ENCODE measurements at places on chromosomes 7 and 10. TPM values are rescaled to one million over a fixed set of nuclear protein-coding genes. Genes with fewer than 3 reads are reported as not detected.

The PLCE1 gene
- 0.49 TPM for total RNA-seq

The NYAP1 gene
- 2.2 TPM for total RNA-seq

The PLOD3 gene
- total RNA-seq, result 73.0 TPM

DNA sequence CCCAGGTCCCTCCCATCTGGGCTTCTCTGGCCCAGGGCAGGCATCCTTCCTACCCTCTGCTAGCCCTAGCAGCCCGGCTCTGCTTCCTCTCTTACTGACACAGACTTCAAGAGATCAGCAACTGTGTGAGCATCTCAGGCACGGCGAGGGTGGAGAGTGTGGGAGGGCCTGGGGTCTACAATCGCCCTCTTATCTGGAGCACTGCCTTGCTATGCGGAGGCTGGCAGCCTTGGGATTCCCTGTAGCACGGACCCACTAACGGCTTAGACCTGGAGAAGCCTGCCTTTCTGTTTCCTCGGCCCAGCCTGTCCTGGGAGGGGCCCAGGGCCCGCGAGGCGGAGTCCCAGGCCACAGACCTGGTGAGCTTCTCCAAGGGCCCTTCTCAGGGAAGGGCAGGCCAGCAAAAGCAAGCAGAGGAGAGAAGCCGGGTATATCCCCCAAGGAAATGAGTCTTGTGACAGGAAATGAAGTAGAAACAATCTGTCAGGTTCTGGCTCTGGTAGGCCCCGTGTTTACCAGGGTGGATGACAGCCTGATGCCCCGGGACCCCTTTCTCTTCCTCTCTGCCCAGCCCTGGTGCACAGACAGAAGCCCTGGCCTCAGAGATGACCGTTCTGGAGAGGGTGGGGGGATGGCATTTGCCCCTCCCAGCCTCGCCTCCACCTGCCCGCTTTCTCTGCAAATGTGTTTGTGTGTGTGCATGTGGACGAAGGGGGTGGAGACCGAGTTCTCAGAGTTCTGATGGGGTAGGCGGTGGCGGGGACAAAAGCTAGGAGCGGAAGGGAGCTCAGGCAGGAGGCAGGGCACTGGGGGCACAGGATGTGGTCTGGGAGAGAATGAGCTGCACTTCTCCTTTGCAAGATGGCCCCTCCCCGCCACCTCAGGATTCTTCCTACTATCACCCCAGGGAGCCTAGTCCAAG, 2.5 kb downstream of the LRCH4 start:
- peak; percentile 50 for DNase-seq

DNA sequence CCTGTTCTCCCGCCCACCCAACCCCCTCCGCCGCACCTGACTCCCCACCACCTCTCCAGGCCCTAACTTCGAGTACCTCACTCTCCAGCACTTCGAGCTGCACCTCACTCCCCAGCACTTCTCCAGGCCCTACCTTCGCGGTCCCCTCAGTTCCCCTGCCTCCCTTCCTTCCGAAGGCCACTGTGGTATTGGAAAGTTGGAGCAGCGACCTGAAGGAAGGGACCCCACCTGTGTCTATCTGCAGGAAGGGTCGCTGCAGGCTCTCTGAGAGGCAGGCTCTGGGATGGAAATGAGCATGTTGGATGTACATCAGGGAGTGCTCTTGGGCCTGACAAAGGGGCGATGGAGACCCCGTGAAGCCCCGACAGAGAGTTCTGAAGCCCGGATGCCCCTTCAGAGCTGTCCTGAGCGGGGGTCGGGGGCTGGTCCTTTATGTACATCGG, 122.2 kb downstream of the PRKAG2 start:
- no peak for DNase-seq

GRCh38 chr7:128390871-128391565, 18.8 kb downstream of the IMPDH1 start:
- no peak for DNase-seq

DNA sequence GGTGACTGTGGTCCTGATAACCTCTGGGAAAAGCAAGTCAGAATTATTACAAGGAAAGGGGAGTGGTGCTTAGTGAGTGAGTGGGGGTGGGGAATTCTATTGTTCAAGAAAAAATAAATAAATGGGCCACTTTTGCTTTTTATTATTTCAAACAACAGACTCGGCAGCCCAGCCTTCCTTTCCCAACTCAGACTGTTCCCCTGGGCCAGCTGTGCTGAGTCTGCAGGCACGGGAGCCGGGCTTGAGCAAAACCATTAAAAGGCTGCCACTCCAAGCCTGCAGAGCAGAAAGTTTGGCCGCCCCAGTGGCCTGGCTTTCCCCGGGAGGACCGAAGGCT, 90.0 kb downstream of the PLXNA4 start:
- DNase-seq, result no peak

DNA sequence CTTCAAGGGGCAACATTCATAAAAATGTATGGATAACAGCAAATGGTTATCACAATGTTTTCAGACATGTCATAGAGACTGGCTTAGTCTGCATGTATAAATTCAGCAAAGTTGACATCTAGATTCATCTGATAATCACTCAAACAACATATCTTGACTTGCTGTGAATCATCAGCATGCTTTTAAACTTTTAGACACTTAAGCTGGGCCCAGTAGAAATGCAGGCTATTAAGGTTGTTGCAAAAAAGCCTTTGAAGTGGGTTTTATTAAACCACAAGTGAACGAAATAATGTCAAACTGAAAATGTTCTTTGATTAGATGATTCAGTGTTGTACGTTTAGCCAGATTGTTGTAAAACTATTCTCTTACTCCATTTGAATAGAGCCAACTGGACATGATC, 759.6 kb downstream of the NXPH1 start:
- DNase-seq, result no peak

GRCh38 chr7:816751-817671, 15.3 kb upstream of the SUN1 start:
- DNase-seq, result no peak

DNA sequence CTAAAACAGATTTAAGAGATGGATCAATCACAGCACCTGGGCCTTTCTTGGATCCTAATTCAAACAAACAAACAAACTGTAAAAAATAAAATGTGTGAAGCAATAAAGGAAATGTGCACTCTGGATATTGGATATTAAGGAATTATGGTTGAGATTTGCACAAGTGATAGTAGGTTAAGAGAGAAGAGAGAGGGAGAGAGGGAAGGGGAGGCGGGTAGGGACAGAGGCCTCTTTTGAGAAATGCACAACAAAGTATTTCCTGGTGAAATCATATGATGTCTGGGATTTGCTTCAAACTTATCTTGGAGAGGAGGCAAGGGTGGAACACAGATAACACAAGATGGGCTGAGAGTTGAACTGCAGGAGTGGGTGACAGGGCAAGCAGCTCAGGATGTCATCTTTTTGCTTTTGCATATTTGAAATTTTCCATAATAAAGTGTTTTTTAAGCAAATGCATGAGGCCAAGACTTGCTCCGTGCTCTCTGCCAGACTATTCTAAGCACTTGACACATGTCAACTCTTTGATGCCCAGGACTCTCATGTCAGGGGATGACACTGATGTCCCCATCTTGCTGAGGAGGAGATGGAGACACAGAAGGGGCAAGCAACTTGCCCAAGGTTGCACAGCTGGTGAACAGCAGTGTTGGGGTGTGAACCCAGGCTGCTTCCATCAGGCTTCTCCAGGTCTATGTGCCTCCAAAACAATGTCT, 9.1 kb upstream of the AEBP1 start:
- DNase-seq, result no peak

GRCh38 chr10:129765664-129766550, 198.2 kb downstream of the EBF3 start:
- DNase-seq, result no peak

DNA sequence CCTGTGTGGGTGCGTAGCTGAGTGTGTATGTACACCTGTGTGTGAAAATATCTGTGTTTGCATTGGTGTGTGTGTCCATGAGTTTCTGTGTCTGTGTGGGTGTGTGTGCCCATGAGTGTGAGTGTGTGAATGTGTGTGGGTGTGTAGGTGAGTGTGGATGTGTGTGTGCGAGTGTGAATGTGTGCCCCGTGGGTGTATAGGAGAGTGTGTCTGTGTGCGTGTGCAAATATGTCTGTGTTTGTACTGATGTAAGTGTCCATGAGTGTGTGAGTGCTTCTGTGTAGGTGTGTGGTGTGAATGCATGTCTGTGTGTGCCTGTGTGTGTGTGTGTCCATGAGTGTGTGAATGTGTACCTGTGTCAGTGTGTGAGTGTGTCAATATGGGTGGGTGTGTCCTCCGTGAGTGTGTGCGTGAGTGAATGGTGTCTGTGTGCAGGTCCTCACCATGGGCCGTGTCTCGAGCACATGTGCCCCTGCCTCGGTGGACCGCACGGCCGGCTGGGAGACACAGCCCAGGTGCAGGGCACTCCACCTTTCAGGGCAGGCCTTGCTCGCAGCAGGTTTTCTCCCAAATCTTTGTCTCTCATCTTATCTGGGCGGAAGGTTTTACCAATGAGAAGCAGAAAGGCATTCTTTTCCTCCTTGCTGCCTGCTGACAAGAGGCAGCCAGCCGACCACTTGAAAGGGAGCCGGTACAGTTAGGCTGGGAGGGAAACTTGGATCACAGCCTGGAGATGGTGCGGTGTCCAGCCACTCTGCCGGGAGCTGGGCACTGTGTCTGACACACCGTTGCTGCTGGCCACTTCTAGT, 107.1 kb upstream of the FAM20C start:
- DNase-seq, result no peak

Data from endothelial cell (in vitro differentiated cells).